ENCODE measurements at places on chromosomes 4 and X.

GRCh38 chr4:20422398-20422797, 170.7 kb downstream of the SLIT2 start:
- DNase-seq = no peak
- H3K36me3 ChIP-seq = no peaks in the 10 kb centered on the region
- no peak overlapping the region for H3K27ac ChIP-seq
- peaks cover 2% of the 10 kb centered on the region for H3K27me3 ChIP-seq
- no peak overlapping the region for H3K4me3 ChIP-seq

- H3K4me3 ChIP-seq = no peak overlapping the region
- peaks cover 6% of the 10 kb centered on the region for H3K4me1 ChIP-seq
- H3K27ac ChIP-seq = no peak overlapping the region
- no peaks in the 10 kb centered on the region for H3K27me3 ChIP-seq
- H3K36me3 ChIP-seq = peaks cover 40% of the 10 kb centered on the region
These were observed 31.1 kb downstream of the ACOX3 start for GRCh38 chr4:8409264-8410065.

- peaks cover 6% of the 10 kb centered on the region for H3K4me1 ChIP-seq
- H3K27me3 ChIP-seq = no peaks in the 10 kb centered on the region
- H3K4me3 ChIP-seq = no peak overlapping the region
- H3K27ac ChIP-seq = no peak overlapping the region
- H3K36me3 ChIP-seq = peaks cover 17% of the 10 kb centered on the region
- DNase-seq = no peak
These were observed 33.7 kb downstream of the USP53 start for GRCh38 chr4:119246177-119246733.

DNA sequence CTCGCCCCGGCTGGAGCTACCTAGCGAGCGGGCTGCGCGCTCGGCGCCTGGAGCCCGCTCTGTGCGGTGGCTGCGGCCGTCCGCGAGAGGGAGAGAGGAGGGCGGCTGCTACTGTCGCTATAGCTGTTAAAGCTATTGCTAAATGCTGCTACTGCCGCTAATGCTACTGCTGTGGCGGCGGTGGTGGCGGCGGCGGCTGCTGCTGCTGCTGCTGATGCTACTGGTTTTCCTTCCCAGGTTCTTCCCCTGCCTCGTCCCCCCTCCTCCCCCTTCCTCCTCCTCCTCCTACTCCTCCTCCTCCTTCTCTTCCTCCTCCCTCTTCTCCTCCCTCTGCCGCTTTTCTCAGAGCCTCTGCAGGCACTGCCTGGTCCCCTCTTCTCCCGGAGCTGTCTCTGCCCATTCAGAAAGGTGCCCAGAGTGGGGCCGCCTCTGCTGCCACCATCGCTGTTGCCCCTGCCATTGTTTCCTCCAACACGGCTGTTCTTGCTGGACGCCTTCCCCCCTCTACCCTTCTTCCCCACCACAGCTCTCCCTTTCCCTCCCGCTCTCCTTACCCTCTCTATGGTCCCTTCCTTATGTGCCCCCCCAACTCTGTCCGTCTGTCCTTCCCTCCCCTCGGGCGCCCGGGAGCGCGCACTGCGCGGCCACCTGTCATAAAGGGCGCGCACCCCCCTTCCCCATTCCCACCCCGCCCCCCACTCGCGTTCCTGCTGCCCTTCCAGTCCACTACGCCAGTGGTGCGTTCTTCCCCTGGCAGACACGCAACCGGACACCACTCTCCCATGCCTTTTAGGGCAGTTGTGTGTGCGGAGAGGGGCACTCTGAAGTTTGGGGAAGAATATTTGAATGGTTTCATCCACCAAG, at the start of gene NEXMIF:
Gene NEXMIF (minus strand): TSS at position 228 of the 864 bp plus-strand sequence.
- H3K4me3 ChIP-seq = peak within 1 kb of the TSS; percentile 99
- peaks cover 10% of the 10 kb centered on the region for H3K4me1 ChIP-seq
- peaks cover 3% of the 10 kb centered on the region for H3K27me3 ChIP-seq
- no peak for DNase-seq

- peaks cover 2% of the 10 kb centered on the region for H3K4me1 ChIP-seq
- H3K36me3 ChIP-seq = no peaks in the 10 kb centered on the region
- H3K27ac ChIP-seq = no peak overlapping the region
- no peak overlapping the region for H3K4me3 ChIP-seq
- H3K27me3 ChIP-seq = peaks cover 4% of the 10 kb centered on the region
These were observed 22.9 kb upstream of the USP53 start for GRCh38 chr4:119189638-119190037.

DNA sequence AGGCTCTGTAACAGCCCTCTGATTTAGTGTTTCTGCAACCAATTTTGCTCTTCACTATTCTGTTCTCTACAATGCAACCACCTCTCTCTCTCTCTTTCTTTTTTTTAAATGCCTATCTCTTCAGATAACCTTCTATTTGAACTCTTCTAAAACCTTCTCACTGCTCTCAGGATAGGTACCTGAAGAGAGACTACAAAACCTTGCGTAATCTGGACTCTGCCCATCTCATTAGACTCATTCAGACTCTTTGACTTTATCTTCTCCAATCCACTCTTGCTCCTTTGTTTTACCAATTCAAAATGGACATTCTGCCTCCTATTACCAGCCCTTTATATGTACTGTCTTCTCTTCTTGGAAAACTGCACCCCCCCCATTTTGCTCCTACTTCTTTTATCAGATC, 291.6 kb downstream of the CAMK2D start:
- no peak overlapping the region for H3K4me3 ChIP-seq
- no peaks in the 10 kb centered on the region for H3K27me3 ChIP-seq
- DNase-seq = no peak
- peaks cover 22% of the 10 kb centered on the region for H3K36me3 ChIP-seq
- H3K27ac ChIP-seq = no peak overlapping the region

DNA sequence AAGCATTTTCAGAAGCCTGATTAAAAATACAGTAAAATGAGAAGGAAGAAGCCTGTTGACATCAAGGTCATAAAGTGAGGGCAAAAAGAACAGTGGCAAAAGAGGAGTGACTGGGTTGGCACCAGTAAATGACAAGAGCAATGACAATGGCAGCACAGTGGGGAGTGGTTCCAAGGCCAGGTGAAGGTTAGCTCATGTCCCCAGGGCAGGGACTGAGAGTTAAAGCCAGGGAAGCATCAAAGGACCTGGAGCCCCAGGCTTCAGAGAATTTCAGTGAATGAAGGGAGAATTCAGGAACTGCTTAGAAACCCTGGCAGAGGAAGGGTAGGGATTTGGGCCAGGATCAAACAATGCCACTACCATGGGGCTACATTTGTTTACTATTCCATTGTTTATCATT, 8.8 kb upstream of the PIGA start:
- no peak overlapping the region for H3K4me3 ChIP-seq
- no peaks in the 10 kb centered on the region for H3K4me1 ChIP-seq
- H3K27me3 ChIP-seq = peaks cover 4% of the 10 kb centered on the region

DNA sequence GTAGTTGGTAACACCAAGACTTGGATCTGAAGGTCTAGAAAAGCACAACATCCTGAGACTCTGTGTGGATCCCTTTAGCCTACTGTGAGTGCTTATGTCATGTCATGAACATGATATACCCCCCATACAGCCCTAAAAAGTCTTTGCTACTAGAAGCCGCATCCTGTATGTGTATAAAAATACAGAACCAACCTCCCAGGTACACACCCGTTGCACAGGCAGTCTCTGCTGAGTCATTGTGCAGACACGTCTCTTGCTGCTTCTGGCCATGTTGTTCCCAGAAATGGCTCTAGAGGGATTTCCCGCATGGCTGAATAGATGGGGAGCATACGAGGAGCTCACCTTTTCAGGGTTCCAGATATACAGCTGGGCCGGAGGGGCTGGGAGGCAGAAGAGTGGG, 93.3 kb downstream of the MAMLD1 start:
- H3K27me3 ChIP-seq = peaks cover 1% of the 10 kb centered on the region
- no peak overlapping the region for H3K4me3 ChIP-seq
- no peak overlapping the region for H3K27ac ChIP-seq
- DNase-seq = no peak
- H3K4me1 ChIP-seq = no peaks in the 10 kb centered on the region

DNA sequence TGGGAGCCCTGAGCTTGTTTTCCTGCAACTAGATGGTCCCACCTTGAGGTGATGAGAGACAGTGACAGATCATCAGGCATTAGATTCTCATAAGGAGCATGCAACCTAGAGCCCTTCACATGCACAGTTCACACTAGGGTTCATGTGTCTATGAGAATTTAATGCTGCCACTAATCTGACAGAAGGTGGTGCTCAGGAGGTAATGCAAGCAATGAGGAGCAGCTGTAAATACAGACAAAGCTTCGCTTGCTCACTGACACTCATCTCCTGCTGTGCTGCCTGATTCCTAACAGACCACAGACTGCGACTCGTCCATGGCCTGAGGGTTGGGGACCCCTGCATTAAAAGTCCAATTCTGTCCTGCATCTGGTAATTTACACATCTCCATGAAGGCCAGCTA, 141.6 kb downstream of the KCNIP4 start:
- no peak for DNase-seq
- no peaks in the 10 kb centered on the region for H3K36me3 ChIP-seq
- H3K27me3 ChIP-seq = no peaks in the 10 kb centered on the region
- H3K4me1 ChIP-seq = no peaks in the 10 kb centered on the region

GRCh38 chr4:89316931-89317366, 9.3 kb upstream of the GPRIN3 start:
- H3K36me3 ChIP-seq = peaks cover 3% of the 10 kb centered on the region
- DNase-seq = no peak
- H3K27me3 ChIP-seq = no peaks in the 10 kb centered on the region
- peak overlapping the region; percentile 1 for H3K27ac ChIP-seq
- peak overlapping the region; percentile 27 for H3K4me3 ChIP-seq
- H3K4me1 ChIP-seq = peaks cover 25% of the 10 kb centered on the region

- H3K36me3 ChIP-seq = peaks cover 6% of the 10 kb centered on the region
- DNase-seq = no peak
- H3K4me3 ChIP-seq = peak overlapping the region; percentile 60
These were observed 18.4 kb downstream of the XIAP start for GRCh38 chrX:123878252-123878721.

DNA sequence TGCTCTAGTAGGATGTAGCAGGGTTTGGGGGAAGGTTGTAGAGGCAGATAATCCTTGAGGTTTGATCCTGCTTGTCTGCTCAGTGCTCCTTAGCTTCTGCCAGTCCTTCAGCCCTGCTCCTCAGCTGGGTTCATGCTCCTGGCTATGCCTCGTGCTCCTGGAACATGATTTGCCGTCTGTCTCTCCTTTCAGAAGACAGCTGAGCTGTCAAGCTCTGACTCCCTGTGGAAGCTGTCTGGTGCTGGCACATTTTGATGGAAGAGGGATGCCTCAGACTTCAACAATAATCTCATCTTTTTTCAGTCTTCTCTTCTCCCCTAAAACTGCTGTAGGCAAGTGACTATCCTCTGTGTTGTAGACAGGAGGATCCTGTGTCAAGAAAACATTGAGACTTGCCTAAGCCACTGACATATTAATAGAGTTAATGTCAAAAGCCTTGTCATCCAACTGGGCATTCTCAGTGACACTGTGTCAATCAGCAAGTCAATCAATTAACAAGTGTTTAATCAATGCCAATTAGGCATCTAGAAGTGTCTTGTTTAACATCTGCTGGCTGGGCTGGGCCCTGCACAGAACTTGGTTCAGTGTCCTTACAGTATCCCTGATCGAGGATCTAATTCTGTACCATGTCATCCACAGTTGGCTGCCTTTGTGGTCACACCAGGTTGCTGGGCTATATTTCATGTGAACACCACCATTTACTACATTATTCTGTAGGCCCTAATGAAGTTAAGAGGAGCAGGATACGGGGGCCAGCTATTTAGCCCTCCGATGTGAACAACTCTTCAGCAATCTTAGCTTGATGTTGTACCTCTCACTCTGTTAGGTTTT, 96.7 kb downstream of the SYNPO2 start:
- no peaks in the 10 kb centered on the region for H3K36me3 ChIP-seq
- H3K27me3 ChIP-seq = peaks cover 6% of the 10 kb centered on the region
- no peak overlapping the region for H3K27ac ChIP-seq
- no peak overlapping the region for H3K4me3 ChIP-seq
- H3K4me1 ChIP-seq = no peaks in the 10 kb centered on the region

DNA sequence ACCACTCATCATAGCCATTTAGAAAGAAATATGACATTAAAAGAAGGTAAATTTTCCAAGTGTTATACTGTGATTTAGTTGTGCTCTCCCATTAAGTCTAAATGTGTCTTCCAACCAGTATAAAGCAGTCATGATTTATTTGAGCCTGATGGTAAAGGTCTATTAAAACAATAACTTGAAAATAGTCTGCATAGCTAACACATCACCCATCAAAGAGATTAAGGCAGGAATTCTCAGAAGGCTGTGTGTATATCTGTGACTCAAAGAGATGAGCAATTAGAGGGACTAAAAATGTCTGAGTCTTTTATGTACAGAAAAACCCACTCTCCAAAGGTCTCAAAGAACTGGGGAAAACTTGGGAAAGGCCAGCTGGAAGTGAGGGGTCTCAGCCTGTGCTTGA, 70.3 kb upstream of the IQCM start:
- no peak overlapping the region for H3K4me3 ChIP-seq
- no peaks in the 10 kb centered on the region for H3K4me1 ChIP-seq
- H3K27ac ChIP-seq = no peak overlapping the region
- H3K36me3 ChIP-seq = no peaks in the 10 kb centered on the region

GRCh38 chr4:4216648-4217047, 10.1 kb downstream of the OTOP1 start:
- no peaks in the 10 kb centered on the region for H3K4me1 ChIP-seq
- no peak for DNase-seq
- H3K27me3 ChIP-seq = peaks cover 5% of the 10 kb centered on the region

- H3K4me1 ChIP-seq = peaks cover 2% of the 10 kb centered on the region
- H3K4me3 ChIP-seq = no peak overlapping the region
- DNase-seq = no peak
- peak overlapping the region; percentile 16 for H3K27ac ChIP-seq
These were observed 54.7 kb downstream of the SMARCAD1 start for GRCh38 chr4:94262163-94263016.

DNA sequence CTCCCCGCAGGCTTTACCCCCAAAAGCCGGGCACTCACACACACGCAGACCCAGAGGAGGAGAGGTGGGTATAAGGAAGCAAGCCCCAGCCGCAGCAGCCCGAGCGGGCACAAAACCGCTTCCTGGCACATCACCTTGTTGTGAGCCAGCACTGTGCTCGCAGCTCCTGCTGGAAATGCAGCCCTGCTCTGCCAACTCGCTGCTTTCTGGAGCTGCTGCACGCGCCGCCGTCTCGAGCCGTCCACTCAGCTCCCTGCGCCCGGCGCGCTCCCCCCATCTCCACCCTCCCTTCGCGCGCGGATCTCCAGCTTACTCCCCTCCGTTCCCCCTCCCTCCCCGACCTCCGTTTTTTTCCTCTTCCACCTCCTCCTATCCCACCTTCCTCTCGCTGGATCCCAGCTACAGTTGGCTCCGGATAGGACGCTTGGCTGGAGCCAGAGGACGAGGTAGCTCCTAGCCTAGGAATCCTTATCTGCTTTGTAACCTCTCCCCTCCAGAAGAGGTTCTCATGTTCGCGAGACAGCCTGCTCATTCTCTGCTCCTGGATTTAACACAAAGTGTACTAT, at the start of gene SPOCK3:
Gene SPOCK3 (minus strand): TSS at position 179 of the 566 bp plus-strand sequence.
- H3K4me1 ChIP-seq = peaks cover 2% of the 10 kb centered on the region
- peak within 1 kb of the TSS; percentile 32 for H3K4me3 ChIP-seq
- no peak for DNase-seq
- no peak within 1 kb of the TSS for H3K27ac ChIP-seq

DNA sequence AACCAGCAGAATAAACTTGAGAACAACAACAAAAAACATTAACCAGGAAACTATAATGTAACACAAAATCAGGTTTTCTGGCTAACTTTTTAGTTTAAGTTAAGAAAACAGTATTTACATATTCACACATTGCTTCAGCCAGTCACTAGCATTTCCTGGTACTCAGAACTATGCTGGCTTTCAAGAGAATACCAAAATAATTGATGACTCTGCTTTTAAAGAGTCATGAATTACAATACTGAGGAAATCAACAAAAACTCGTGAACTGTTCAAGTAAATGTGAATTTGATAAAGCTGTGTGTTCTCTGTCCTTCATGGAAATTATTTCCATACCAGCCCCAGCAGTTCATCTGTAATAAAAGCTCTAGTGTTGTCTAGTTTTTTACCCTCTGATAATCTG, 27.4 kb downstream of the PRSS12 start:
- no peak overlapping the region for H3K4me3 ChIP-seq
- H3K27me3 ChIP-seq = peaks cover 4% of the 10 kb centered on the region
- no peak overlapping the region for H3K27ac ChIP-seq
